ENCODE measurements at places on chromosomes 4 and X. TPM values are rescaled to one million over a fixed set of nuclear protein-coding genes. Genes with fewer than 3 reads are reported as not detected.

Gene LPAR4
- polyA plus RNA-seq = 54.3 TPM

DNA sequence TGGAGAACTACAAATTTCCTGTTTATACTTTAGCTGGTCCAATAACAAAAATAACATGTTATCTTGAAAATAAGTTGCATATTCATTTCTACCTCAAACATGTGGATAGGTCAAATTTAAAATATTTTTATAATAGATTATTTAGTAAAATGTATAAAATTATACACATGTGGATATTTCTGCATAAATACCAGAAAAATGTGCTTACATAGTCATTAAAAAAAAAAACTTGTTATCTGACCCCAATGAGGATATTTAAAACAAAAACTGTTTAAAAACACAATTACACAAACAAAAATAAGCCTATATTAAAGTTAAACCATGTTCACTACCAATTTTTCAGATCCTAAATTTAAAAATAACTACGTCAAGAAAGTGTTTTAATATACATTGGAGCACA lies 28.1 kb downstream of the FBXO8 start:
- DNase-seq = no peak

- no peak for DNase-seq
Observed at GRCh38 chrX:69919749-69920148, 130.0 kb downstream of the AWAT2 start.

DNA sequence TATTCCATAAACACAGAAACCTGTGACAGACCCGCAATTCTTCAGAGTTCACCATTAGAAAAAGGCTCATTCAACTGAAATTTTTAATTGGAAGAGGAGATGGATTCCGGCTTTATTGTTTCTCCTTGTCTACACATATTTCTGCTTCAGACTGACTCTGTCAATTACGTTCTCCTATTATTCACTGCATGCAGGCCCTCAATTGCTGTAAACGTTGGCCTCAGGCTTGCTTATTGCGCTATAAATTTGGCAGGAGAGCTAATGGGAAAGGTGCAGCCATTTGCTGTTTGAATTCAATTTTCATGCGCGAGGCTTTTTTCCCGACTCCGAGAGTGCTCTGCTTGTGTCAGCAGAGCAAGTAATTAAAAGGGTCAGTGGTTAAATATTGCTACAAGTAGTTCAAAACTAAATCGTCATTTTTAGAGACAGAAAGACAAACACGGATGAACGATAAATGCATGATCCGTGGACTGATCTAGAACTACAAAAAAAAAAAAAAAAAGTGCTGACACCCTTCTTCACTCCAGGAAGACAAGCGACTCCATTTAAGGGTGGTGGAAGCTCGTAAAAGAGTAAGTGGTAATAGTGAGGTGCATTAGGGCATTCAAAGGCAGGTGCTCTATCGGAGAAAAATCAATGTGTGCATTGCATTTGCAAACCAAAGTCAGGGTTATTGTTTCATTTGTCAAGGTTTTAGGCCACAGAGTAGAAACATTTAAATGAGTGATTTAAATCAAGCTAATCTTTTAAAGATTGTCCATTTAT lies 841.6 kb upstream of the FRG1 start:
- DNase-seq = no peak

GRCh38 chr4:18798123-18798522 lies 776.6 kb upstream of the LCORL start:
- no peak for DNase-seq
